Islet precursor cell (in vitro differentiated cells): ENCODE measurements at places on chromosomes 2 and 18.

GRCh38 chr2:205535001-205535400 lies 147.3 kb upstream of the NRP2 start:
- DNase-seq, result no peak

- DNase-seq, result no peak
Measured at GRCh38 chr18:3333056-3333720, 71.3 kb downstream of the MYL12B start.

DNA sequence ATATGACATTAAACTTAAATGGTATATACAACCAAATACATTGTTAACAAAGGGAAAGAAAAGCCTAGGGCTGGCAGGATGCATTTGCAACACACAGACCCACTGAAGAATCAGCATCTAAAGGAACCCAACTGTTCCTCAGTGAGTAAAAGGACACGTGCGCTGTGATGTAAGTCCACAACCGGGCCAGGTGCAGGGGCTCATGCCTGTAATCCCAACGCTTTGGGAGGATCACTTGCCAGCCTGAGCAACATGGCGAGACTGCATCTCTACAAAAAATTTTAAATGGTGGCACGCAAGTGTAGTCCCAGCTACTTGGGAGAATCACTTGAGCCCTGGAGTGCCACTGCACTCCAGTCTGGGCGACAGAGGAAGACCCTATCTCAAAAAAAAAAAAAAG lies 3.9 kb downstream of the DTNB start:
- no peak for DNase-seq

GRCh38 chr2:54609241-54609640 lies 114.2 kb upstream of the EML6 start:
- DNase-seq, result no peak
